ENCODE measurements at places on chromosomes 7 and 10.
A peak's percentile ranks its signal among the peaks of the same experiment; 100 is the strongest.

- no peak for DNase-seq
Measured at GRCh38 chr7:39904077-39904486, 46.0 kb upstream of the CDK13 start.

- DNase-seq: no peak
Measured at GRCh38 chr7:106813705-106814305, 51.3 kb upstream of the PIK3CG start.

GRCh38 chr10:3897156-3897555 is 112.1 kb upstream of the KLF6 start:
- no peak for DNase-seq

GRCh38 chr10:33803248-33803647 is 468.8 kb upstream of the NRP1 start:
- no peak for DNase-seq

DNA sequence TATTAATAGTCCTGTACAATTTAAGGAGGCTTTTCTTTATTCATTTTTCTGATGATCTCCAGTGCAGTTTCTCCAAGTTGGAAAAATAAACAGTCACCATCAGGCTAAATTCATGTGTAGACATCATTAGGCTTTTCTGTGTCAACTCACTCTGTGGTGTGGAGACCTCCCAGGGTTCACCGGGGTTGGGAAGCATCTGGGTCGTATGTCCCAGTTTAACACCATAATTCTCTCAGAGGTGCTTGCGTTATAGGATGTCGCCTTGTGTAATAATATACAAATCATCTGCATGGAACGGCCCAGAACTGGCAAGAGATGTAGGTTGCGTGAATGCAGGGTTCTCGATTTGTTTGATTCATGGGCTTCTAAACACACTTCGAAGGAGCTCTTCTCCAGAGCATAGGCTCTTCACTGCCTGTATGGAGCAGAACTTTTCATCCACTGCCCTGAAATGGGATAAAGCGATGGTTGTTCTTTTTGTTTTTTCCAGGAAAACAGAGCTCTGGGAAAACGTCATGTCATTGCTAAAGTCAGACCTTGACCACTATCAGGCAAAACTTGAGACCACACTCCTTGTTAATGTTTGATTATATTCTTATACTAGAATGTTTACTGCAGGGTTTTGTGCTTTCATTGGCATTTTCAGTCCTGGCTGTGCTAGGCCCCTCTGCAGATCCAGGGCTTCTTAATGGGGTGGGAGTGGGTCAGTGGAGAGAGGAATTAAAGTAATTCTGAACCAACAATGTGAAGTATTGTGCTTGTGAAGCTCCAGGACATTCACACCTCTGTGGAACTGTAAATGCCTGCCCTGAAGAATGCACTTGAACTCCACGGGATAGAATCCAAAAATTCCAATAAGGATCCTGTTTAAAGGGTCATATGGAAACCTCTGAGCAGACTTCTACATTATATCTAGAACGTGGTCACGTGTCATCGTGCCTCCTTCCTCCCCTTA is 172.8 kb downstream of the TRIL start:
- no peak for DNase-seq

DNA sequence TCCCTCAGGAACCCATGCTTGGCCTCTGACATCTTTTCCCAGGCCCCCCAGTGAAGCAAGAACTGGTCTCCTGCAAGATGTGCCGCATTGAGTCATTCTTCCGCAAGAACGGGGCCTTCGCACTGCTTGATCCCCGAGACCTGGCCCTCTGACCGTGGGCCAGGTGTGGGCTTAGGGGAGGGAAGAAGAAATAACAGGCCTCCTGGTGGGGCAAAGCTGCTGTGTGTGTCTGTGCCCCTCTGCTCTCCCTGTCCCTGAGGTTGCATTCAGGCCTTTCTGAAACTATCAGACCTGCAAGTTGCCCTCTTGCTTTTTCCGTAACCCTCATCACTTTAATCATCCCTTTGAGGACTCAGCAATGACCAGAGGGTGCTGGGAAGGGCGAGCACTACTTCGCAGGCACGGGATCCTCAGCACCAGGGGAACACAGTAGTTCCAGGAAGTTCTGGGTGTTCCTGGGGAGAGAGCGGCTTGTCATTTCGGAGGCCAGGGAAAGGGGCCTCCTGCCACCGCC is 6.0 kb downstream of the ATP6V1F start:
- no peak for DNase-seq

DNA sequence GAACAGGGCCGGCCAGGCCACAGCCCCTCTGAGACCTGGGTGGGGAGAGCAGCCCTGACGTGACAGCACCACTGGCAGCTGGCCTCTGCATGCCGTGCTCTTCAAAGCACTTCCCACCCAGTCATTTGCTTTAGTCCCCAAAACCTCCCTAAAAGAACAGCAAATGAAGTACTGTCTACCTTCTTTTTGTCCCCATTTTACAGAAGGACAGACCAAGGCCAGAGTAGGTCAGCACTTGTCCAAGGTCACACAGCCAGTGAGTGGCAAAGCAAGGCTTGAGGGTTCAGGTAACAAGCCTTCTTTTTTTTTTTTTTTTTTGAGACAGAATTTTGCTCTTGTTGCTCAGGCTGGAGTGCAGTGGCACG is 15.1 kb downstream of the ATP6V1F start:
- DNase-seq: no peak

GRCh38 chr7:98038321-98038720 is 48.3 kb upstream of the OCM2 start:
- DNase-seq: no peak

- DNase-seq: no peak
Measured at GRCh38 chr10:132833421-132834111, 47.6 kb upstream of the NKX6-2 start.

DNA sequence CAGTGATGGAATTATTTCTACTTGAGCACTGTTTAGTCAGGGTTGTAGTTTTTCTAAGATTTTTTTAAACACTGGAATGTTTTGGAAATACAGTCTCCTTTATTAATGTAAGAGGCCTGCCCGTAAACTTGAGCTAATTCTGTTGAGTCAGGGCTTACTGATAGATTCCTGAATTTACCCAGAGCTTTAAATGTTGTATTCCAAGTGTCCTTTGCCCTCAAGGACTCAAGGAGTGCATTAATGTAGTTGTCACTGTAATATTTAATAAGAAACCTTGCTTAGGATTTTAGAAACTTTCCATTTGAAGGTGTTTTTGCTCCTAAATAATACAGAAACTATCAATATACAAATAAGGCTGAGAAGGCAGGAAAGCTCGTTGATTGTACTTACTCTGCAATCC is 89.2 kb downstream of the MACC1 start:
- no peak for DNase-seq

DNA sequence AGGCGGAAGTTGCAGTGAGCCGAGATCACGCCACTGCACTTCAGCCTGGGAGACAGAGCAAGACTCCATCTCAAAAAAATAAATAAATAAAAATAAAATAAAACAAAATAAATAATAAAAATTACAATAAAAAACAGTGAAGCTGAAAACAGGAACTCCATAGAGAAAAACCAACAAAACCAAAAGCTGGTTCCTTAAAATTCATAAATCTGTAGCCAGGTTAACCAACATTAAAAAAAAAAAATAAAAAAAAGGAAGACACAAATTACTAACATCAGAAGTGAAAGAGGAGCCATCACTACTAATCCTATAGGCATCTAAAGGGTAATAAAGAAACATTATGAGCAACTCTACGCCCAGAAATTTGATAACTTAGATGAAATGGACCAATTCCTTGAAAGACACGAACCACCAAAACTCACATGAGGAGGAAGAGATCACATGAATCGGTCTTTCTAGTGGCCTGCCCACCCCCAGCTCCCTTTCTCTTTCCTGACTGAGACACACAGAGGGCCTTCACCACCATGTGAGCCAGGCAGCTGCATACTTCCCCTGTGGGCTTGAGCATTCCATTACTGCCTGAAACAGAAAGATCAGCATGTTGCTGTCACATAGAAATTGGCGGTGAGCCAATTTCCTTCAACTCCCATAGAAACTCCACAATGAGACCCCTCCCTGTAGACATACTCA is 208.7 kb downstream of the MAD1L1 start:
- DNase-seq: no peak

- DNase-seq: no peak
Measured at GRCh38 chr7:12389089-12389700, 14.5 kb downstream of the VWDE start.

DNA sequence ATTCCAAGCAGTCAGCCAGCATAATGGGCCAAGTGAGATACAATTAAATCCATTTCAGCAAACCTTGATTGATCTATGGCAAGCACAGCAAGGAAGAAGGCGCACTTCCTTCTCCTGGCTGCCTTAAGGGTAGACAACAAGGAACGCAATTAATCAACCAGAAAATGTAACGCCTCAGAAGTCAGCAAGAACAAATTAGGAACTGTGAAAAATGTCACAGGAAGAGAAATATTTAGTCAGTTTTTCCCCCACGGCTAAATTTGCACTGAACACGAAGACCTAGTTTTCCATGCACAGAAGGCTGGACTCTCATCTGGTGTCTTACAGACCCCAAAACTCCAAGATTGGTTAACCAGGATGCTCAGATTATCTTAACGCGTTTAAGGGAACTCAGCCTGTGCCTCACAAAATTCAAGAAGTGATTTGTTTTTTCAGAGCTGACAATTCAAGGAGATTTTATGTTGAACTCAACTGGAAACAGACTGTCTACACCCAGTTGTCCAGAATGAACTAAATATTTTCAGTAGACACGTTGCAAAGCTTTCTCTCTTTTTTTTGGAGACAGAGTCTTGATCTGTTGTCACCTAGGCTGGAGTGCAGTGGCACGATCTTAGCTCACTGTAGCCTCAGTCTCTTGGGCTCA is 14.2 kb downstream of the SNX8 start:
- DNase-seq: no peak

DNA sequence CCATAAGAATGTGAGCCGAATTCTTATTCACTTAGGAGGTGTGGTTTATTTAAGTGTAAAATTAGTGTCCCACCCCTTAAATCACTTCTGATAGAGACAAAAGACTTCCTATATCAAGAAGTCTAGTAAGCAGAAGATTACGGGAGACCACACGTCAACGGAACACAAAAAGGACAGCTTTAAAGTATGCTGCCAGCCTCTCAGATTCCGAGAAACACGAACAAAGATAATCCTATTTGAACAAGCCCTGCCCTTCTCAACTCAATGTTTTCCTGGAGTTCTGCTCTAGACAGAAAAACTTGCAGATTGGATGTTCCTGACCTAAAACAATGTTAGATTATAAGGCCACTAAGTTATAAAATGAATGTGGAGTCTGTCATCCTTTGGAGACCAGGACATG is 4.9 kb upstream of the MCU start:
- DNase-seq: no peak

GRCh38 chr7:36040679-36041078 is 112.4 kb upstream of the EEPD1 start:
- DNase-seq: no peak

- DNase-seq: no peak
Measured at GRCh38 chr7:142308918-142309317, 51.1 kb upstream of the PRSS58 start.

- DNase-seq: peak; percentile 51
Measured at GRCh38 chr10:33143160-33143728, 185.2 kb upstream of the ITGB1 start.

- DNase-seq: no peak
Measured at GRCh38 chr7:99679400-99680191, at the start of gene CYP3A5. CYP3A5 (minus strand) TSS chr7:99679996; CDS start chr7:99679896, 100 bp downstream.

DNA sequence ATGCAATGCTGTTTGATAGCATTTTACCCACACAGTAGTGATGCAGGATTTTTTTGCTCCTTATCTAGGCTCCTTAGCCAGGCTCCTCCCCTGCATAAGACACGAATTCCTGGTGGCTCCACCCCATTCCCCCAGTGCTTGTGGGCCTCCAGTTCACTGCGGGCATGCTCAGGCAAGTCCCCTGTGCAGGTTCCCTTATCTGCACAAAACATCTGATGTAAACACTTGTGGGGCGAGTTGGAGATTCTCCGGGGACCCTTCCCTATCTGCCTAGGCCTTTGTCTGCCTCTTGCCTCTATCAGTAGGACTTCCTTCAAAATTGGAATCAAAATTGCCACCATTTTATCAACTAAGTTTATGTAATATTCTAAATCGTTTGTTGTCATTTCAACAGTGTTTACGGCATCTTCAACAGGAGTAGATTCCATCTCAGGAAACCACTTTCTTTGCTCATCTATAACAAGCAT is 5.4 kb upstream of the STK17A start:
- no peak for DNase-seq

DNA sequence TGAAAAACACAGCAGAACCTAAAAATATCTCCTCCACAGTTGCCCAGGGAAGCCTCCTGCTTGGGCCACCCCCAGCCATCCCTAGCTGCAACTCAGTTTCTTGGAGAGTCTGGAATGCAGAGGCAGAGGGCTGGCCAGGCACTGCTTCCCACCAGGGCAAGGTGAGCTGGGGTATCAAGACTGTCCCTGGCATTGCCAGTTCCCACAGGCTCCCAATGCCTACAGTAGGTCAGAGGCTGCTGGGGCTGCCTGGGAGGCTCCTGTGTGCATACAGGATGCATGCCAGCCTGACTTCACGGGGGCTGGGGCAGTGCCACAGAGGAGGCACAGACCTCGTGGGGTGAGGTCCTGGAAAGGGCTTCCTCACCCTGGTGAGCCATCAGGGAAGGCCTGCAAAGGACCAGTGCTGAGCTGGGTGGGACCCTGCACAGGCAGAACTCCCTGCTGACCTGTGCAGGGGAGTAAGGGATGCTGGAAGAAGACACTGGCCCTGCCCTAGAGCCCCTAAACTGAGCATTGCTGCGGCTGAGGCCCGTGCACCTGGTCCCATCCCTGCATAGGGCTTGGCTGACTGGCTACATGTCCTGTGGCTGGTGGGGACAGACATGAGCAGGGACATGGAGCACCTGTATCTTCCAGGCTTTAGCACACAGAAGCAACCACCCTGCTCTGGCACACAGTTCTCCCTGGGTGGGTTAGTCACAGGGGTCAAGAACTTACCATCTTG is 121.9 kb upstream of the RET start:
- no peak for DNase-seq

DNA sequence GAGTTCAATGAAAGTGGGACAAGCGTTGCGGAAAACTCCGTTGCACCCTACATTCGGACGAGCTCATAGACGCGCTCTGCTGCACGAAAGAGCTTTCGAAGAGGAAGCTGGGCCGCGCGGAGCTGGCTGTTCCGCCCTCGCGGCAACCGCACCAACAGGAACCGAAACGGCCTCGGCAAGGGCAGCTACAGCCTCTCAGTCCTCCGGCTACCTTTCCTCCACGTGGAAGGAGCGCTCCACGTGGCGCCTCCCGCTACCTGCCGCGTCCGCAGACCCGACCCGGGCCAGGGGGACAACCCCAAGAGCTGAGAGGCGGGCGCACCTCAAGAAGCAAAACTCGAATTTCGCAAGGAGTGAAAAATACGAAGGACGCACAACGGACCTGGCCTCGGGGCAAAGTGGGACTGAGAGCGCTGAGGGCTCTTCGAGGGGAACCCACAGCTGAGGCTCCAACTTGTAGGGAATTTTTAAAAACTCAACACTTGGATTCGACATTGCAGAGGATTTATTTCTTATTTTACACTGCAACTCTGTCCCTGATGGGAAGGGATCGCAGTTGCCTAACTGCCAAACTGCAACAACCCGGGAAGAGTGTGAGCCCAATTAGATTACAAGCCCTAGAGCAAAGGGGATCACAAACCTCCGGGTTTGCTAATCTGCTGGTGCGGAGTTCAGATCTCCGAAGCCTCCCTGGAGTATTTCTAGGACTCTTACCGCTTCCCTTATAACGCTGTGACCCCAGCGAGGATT is 1.4 kb downstream of the HPSE2 start:
- no peak for DNase-seq

- DNase-seq: no peak
Measured at GRCh38 chr7:78139335-78139734, 340.8 kb downstream of the PHTF2 start.

- no peak for DNase-seq
Measured at GRCh38 chr10:74977913-74978847, 133.3 kb upstream of the SAMD8 start.

GRCh38 chr7:73442222-73442902 is 8.8 kb downstream of the FZD9 start:
- DNase-seq: no peak

- DNase-seq: no peak
Measured at GRCh38 chr7:5231116-5231515, 41.1 kb downstream of the WIPI2 start.

Data from activated T-cell treated with anti-CD3 and anti-CD28 coated beads for 4 hours (primary cell).